ENCODE measurements at places on chromosomes 16 and 17.

DNA sequence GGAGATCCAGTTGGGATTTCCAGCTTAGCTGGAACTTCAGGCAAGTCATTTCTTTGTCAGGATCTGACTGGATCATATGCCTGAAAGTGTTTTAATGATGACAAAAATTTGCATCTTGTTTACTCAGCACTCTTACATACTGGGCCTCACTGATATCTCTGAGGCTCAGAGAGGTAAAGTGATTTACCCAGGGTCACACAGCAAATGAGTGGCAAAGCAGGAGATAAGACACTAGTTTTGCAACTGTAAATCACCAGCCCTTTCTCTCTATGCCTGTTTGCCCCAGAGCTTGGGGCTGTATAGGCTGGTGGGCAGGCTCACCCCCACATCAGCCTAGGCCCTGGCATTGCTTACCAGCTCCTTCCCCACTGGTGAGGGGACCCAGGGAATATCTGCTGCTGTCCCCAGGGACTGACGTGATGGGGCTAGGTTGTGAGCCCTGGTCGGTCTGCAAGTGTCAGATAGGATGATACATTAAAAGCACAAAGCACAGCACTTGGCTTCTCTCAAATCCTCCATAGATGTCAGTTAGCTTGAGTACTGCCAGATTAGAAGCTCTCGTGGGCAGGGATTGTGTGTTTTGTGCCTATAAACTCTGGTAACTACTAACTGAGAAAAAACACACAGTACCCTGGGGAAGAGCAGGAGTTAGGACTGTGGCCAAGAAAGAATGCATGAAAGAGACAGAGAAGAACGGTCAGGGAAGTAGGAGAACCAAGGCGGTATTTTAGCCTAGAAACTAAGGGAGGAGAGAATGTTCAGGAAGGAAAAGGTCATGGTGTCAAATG lies 165.4 kb downstream of the COPRS start:
- DNase-seq = no peak

- DNase-seq = no peak
Measured at GRCh38 chr17:55661256-55661758, 61.4 kb downstream of the TMEM100 start.

GRCh38 chr16:1155353-1156054 lies 2.6 kb downstream of the CACNA1H start:
- DNase-seq = no peak

DNA sequence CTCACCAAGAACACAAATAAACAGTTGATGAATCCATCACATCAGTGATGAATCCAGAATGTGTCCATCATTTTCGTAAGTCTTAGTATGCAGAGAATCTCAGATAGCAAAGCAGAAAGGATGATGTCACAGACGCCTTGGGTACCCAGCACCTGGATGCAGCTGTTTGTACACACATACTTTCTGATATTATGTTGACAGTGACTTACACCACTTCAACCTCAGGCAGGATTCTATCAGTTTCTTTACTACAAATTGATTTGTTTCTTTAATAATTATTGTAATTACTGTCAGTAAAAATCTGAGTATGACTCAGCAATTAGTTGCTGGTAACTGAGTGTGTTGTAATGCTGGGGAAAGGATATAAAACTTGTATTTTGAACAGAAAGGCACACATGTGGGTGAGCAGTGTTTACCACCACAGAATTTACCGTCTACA lies 159.8 kb downstream of the RPTOR start:
- no peak for DNase-seq

DNA sequence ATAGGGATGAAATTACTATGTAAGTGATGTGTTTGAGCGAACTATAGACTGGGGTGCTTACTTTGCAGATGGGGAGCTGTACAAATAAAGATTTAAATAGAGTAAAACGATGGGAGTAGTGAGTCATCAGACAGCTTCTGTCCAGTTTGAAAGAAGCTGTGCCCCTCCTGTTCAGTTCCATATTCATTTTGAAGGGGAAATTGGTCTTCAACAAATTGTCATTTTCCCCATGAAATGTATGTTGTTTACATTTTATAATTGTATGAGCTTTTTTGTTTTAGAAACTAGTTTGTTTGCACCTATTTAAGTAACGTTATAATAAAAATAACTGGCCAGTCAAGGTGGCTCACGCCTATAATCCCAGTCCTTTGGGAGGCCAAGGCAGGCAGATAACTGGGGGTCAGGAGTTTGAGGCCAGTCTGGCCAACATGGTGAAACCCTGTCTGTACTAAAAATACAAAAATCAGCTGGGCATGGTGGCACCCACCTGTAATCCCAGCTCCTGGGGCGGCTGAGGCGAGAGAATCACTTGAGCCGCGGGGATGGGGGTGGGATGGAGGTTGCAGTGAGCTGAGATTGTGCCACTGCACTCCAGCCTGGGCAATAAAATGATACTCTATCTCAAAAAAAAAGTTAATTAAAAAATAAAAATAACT lies 20.2 kb downstream of the SEC14L1 start:
- no peak for DNase-seq

- peak; percentile 87 for DNase-seq
Measured at GRCh38 chr17:77741109-77741508, 217.4 kb upstream of the TNRC6C start.

DNA sequence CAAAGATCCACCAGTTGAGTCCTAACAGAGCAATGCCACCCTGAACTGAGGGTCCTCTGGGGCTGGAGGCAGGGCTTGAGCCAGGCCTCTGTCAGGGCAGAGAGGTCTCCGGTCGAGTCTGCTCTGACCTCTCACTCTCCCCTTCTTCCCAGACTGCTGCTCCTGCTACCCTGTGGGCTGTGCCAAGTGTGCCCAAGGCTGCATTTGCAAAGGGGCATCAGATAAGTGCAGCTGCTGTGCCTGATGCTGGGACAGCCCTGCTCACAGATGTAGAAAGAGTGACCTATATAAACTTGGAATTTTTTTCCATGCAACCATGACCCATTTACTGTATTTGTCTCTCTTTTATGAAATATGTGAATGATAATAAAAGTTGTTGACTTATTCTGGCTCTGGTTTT lies 2.4 kb upstream of the MT1B start:
- DNase-seq = no peak

- no peak for DNase-seq
Measured at GRCh38 chr17:56257075-56257474, 103.8 kb downstream of the ANKFN1 start.

- DNase-seq = no peak
Measured at GRCh38 chr16:14186795-14187221, 115.7 kb downstream of the MRTFB start.

- DNase-seq = no peak
Measured at GRCh38 chr17:81655378-81656117, 794 bp downstream of the PDE6G start.

GRCh38 chr17:9218911-9219310 lies 197.6 kb downstream of the NTN1 start:
- no peak for DNase-seq

Data from H1 (cell line).